ENCODE measurements at places on chromosomes 1 and 21. TPM values are rescaled to one million over a fixed set of nuclear protein-coding genes. Genes with fewer than 3 reads are reported as not detected.

GRCh38 chr1:223712850-223713474 lies 623 bp downstream of the CAPN2 start:
- no peak for DNase-seq

GRCh38 chr1:178609015-178609414 lies 96.1 kb downstream of the TEX35 start:
- DNase-seq: no peak

DNA sequence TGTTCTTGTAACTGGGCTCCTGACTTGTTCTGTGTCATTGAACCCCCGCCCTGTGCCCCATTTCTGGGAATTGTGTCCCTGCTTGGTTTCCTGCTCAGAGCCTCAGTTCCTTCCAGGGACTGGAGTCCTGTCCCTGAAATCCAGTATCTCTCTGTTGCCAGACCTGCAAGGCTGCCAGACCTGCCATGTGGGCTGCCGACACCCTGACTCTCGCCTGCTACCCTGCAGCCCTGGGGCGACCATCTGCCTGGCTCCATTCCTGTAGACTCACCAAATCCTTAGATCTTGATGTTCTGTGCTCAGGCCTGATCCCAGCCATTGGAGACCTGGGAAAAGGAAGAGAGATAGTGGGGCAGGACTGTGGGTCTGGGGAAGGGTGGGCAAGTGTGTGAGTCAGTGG lies 383.3 kb upstream of the PROX1 start:
- DNase-seq: no peak

GRCh38 chr1:24639881-24640280 lies 3.2 kb upstream of the SRRM1 start:
- no peak for DNase-seq

- no peak for DNase-seq
Measured at GRCh38 chr1:171468120-171468750, 17.1 kb upstream of the PRRC2C start.

- no peak for DNase-seq
Measured at GRCh38 chr21:26388731-26389231, 184.3 kb downstream of the CYYR1 start.

GRCh38 chr1:206556750-206557635 lies 49.7 kb downstream of the RASSF5 start:
- DNase-seq: no peak

GRCh38 chr1:206967096-206967849 lies 3.0 kb downstream of the FCAMR start:
- DNase-seq: no peak

DNA sequence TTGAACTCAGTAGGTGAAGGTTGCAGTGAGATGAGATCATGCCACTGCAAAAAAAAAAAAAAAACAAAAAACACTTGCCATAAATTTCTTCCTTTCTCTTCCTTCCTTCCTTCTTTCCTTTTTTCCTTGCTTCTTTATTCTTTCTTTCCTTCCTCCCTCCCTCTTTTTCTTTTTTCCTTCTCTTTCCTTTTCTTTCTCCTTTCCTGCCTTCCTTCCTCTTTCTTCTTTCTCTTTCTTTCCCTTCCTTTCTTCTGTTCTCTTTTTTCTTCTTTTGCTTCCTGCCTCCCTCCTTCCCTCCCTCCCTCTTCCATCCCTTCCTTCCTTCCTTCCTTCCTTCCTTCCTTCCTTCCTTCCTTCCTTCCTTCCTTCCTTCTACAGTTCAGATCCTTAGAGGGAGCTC lies 71.2 kb downstream of the LYPLAL1 start:
- no peak for DNase-seq

DNA sequence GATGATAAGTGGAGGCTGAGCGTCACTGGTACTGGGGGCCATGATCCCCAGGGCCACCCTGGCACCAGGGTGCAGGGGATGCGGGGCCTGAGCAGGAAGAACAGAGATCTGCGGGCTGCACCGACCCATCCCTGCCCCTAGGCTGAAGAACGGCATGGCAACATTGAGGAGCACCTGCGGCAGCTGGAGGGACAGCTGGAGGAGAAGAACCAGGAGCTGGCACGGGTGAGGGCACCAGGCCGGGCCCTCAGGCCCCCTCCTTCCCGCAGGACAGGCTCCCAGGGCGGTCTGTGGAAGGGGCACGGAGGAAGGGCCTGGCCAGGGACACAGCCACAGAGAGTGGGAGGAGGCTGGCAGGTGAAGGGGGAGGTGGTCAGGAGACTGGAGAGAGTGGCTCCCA lies 21.8 kb downstream of the PPFIA4 start:
- no peak for DNase-seq

DNA sequence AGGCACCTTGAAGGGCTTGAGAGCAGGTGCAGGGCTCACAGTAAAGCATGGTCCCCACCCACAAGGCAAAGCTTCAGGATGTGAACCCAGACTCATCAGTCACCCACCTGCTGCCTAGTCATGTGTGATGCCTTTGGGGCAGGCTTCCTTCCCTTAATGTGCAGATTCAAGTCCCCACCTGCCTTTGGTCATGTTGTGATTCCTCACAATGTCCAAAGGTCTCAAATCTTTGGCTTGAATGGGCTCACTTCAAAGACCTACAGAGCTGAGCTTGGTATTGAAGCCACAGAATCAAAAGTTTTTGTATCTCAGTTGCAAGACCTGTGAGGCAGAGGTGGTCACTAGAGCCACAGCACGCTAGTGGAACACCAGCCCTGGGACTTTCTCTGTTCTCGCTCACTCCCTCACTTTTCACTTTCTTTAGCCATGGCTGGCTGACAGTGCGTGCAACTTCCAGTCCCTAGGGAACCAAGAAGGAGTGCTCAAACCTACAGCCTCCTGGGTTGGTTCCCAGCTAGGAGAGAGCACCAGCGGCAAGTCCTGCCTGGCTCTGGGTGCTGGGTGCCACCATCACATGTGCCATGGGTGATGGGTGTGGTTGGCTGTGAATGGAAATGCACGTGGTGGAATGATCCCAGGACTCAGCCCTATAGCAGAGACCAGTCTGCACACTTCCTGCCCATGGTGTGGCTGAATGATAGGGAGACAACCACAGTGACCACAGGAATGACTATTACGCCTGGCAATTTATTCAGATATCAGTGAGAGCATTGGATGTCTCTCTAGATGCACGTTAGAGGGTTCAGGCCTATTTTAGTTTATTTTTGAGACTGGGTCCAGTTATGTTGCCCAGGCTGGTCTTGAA lies 26.4 kb upstream of the CLIC6 start:
- DNase-seq: no peak

DNA sequence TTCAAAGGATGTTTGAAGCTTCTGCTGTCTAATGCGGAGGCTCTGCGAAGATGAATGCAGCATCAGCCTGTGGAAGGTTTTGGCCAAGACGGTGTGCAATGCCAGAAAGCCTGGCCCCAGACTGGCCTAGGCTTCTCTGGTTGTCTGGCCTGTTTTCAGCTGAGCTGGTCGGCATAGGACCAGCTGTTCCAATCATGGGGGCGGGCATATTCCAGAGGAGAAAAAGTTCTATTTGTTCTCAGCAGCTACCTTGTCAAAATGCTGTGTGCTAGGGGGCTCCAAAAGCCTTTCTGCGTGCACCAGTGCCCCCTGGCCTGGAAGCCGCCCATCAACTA lies 57.6 kb downstream of the TGFB2 start:
- no peak for DNase-seq

DNA sequence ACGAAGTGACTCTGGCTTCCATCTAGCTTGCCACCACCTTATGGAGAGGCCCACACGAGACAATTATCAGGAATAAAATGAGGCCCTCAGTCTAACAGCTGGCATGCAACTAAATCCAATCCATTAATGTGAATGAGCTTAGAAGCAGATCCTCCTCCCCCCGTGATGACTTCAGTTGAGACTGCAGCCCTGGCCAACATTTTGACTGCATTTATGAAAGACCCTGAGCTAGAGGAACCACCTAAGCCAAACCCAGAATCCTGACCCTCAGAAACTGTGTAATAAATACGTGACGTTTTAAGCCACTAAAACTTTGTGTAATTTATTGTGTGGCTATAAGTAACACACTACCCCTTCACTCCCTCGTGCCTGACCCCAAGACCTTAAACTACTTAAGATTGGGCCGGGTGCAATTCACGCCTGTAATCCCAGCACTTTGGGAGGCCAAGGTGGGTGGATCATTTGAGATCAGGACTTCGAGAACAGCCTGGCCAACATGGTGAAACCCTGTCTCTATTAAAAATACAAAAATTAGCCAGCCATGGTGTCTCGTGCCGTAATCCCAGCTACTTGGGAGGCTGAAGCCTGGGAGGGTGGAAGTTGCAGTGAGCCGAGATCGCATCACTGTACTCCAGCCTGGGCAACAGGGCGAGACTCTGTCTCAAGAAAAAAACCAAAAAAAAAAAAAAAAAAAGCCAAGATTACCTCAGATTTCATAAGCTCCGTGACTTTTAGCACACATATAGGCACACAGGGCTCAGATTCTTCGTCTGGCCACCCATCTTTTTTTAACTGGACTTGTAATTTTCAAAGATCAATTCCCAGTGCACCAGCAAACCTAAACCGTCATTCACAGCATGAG lies 72.5 kb downstream of the ENAH start:
- no peak for DNase-seq

DNA sequence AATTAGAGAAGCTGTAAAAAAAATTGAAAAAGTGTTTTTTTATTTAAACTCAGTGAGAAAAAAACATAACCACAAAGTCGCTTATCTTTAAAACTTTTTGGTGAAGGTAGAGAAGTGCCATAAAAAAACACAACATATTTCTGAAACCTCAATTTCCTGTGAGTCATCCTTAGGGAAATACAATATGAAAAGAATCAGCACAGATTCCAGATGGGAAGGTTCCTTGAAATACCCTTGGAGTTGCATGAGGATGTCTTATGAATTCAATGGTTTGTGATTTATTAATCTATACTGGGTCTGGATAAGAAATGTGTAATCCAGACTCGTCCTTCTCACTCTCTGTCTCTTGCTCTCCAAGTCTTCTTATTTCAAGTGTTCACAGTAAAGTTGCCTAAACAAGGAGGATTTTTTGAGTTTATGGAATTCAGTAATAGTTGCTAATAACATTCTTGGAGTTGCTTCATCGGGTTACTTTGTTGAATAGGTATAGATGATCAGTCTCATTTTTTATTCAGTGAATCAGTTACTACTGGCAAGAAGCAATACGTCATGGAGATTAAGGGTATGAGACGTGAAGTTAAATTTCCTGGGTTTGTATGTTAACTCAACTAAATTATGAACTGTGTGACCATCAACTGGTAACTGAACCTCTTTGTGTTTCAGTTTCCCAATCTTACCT lies 191.4 kb downstream of the KCNK2 start:
- no peak for DNase-seq

The AKT3 gene
- 38.2 TPM for polyA plus RNA-seq

The MPZ gene
- polyA plus RNA-seq: 4.3 TPM

The ALG14 gene
- 14.9 TPM for polyA plus RNA-seq

The CFHR3 gene
- 0.22 TPM for polyA plus RNA-seq

Data from right renal pelvis (tissue), 4 donors.